ENCODE measurements at places on chromosomes 5 and 9.
A peak's percentile ranks its signal among the peaks of the same experiment; 100 is the strongest.

GRCh38 chr9:69768716-69769115 is 8.9 kb upstream of the PTAR1 start:
- no peak for DNase-seq

GRCh38 chr5:10760096-10760920 is 726 bp downstream of the DAP start:
- peak; percentile 55 for DNase-seq

- DNase-seq, result no peak
Measured at GRCh38 chr9:131312822-131313770, 23.6 kb downstream of the PLPP7 start.

- no peak for DNase-seq
Measured at GRCh38 chr9:90147426-90147825, 495.2 kb downstream of the DIRAS2 start.

DNA sequence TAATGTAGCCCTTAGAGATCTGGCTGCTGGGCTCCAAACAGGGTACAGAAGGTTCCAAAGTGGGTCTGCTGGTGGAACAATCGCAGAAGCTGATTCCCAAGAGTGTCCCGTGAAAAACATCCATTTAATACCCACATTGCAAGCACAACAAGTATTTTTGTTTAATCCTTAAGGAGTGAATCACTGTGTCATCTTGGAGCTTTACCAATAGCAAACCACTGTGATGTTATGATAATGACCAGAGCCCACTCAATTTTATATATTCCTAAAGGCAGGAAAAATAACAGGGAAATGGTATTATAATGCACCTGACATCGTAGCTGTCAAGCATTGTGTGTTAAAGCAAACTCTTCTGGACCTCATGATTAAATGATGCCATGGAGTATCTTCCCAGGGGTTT is 291.9 kb downstream of the FBXL7 start:
- DNase-seq, result no peak

- DNase-seq, result peak; percentile 94
Measured at GRCh38 chr5:139671096-139671841, 23.1 kb downstream of the CXXC5 start.

DNA sequence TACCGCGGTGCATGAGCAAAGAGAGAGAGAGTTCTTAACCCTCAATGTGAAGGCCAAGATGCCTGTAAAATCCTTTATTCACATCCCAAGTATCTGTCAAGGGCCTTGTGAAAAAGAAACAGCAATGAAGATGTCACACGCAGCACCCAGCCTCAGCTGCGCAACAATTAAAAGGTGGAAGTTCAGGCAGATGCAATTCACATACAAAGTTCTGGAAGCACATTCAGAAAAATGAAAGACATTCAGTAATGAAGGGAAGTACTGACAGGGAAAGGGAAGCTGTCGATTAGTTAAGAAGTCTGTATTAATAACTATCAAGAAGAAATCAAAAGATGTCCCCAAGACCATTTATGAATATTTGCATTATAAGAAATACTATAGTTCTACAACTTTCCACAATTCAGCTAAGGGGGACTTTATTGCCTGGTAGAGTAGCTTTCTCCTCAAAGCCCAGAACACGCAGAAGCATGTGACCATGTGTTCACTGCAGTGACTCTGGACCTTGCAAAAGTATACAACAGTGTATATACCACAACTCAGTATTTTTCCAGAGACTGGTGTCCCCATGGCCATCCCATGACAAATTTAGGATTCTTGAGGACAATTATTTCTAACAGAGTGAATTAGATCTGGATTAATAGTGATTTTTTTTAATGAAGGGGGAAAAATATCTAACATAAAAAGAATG is 137.5 kb downstream of the CDK5RAP2 start:
- no peak for DNase-seq

DNA sequence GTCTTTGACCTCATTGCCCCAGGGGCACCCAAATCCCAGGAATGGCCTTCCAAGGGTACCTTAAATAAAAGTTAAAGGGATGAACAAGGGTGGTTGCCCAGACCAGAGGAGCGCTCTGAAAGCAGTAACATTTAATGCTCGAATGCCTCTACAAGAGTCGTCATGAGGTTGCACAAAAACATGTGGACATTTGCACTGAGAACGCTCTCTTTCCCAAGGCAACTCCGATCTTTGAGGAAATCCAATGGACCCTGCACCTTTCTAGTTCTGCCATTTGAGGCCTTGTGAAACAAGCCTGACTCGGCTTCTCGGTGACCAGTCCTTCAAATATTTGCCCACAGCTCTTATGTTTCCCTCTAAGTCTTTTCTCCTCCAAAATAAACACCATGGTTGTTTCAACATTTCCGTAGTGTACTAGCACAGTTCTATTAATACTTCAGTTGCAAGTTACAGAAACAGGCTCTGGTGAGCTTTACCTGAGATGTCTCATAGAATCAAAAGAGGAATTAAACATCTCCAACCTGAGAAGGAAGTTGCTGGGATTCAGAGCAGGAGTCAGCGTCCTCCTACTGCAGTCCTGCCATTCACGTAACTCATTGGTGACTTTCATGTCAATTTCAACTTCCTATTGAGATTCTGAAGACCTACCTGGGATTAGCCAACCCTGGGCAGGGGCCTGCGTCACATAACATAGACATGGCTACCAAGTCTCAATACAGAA is 168.8 kb upstream of the RAI14 start:
- no peak for DNase-seq

DNA sequence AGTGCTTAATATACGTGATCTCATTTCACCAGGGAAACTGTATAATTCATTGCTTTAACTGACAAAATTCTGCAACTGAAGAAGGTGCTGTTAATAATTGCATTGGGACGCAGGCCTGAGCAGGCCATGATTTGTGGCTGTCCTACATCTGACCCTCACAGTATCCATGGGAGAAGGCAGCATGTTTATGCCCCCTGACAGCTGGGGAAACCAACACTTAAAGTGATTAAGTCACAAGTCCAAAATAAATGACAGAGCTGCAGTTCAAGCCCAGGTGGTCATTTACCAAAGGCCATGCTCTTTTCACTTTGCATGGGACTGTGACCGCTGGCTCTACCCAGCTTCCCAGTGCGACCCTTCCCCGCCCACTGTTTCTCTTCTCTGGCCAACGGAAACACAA is 30.5 kb upstream of the KCNMB1 start:
- no peak for DNase-seq

DNA sequence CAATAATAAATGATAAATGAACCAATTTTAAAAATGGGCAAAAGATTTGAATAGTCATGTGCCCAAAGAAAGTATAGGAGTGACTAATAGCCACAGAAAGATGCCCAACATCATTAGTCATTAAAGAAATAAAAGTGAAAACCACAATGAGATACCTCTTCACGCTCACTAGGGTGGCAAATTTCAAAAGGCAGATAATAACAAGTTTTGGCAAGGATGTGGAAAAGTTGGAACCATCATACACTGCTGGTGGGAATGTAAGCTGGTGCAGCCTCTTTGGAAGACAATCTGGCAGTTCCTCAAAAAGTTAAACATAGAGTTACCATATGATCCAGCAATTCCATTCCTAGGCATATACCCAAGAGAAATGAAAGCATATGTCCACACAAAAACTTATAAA is 1819.8 kb downstream of the MAT2B start:
- DNase-seq, result no peak

DNA sequence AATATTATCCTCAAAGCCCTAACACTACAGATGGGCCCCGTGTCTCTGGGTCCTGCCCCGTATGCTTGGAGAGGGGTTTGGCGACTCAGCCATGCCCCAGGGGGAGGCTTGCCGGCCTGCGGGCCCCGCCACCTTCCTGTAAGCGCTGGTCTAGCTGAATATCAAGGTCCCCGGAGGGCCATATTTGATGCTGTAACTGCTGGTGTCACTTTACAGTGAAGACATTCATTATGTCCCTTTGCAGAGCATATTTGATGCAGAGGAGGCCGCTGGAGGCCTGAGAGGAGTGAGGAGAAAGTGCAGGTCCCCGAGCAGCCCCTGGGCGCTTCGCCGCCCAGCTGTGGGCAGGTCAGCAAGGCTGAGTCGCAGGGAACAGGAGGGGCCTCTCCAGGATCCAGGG is 16.8 kb downstream of the IRX4 start:
- DNase-seq, result no peak

- DNase-seq, result no peak
Measured at GRCh38 chr9:115378758-115379157, 260.8 kb upstream of the TNC start.

DNA sequence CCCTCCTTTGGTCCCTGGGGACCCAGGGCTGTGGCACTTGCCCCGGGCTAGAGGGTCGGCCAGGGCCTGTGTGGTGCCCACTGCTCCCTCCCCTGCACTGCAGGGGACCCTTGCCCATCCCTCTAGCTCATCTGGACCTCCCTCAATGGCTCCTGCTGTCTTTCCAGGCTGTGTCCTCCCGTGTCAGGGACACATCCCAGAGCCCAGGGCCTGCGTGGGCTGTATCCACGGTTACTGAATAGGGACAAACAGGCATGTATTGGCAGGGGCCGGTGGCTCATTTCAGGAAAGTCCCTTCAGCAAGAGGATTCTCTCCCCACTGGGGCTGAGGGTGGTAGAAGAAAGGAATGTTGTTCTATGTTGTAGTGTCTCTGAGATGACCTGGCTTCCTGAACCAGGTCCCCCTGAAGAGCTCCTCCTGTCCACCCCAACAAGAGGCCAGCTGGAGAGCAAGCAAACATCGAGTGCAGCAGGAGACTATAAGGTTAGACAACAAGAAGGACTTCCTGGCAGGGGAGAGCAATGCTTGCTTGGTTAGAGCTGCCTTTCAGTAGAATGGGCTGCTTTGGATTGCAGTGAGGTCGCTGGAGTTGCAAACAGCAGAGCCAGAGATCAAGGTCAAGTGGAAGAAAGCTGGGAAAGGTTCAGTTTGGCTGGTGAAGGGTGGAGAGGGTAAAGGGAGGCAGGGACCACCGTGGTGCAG is 1.0 kb upstream of the CRB2 start:
- peak; percentile 54 for DNase-seq

GRCh38 chr9:91131433-91131839 is 230.3 kb downstream of the AUH start:
- DNase-seq, result no peak

Data from globus pallidus (tissue), 1 donor.